ENCODE measurements at places on chromosomes 5 and 9.

- no peak for DNase-seq
Observed at GRCh38 chr5:79357398-79357797, 121.5 kb downstream of the JMY start.

- DNase-seq: no peak
Observed at GRCh38 chr5:41482715-41483114, 27.7 kb downstream of the PLCXD3 start.

DNA sequence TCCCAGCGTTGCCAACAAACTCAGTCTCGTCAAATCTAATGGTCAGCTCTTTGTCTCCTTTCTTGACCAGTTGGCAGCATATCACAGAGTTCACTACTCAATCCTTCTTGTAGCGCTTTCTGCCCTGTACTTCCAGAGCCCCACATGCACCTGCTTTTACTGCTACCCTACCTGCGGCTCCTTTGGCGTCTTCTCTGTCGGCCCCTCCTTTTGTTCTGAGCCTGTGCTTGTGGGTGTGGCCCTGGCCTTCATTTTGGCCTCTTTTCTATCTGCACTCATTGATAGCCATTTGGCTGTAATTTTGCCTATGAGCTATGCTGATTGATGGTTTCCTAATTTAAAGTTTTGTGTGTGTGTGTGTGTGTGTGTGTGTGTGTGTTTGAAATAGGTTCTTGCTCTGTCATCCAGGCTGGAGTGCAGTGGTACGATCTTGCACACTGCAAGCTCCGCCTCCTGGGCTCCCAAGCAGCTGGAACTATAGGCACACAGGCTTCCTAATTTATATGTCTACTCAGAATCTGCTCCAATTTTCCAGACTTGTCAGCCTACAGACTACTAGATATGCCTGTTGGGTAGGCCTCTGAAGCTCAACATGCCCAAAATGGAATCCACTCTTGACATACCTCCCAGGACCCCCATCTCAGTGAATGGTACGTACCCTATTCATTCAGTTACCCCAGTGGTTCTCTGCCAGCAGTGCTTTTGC is 32.3 kb downstream of the ARPC5L start:
- no peak for DNase-seq

- no peak for DNase-seq
Observed at GRCh38 chr5:83000428-83000827, 76.8 kb downstream of the TMEM167A start.

- DNase-seq: no peak
Observed at GRCh38 chr9:8762479-8763085, 963.0 kb upstream of the DMAC1 start.

All from urothelium cell line (cell line).